ENCODE measurements at places on chromosomes 2 and 18.

DNA sequence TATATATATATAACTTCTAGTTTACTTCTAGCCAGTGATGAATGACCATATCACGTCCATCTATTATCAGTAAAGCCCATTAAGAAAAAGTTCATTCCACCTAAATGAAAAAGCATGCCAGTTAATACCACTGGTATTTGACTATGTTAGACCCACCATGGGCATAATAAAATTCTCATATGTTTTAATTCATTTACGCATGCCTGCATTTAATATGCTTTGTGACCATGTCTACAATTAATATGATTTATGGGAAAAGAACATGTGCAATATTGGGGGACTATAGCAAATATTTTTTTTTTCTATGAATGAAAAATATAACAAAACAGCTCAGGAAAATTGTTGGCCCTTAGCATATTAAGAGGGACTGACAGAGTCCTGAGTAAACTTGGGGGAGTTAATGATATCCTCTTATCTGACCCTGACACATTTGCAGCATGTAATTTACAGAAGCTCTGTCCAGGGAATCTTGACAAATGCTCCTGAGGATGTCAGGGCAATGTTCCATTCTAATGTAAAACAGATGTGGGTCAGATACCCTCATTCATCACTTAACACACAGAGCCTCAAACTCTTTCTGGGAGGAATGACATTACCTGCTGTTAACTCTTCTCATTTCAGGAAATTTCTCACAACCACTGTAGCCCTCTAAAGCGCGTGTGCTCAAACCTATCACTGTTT, 90.6 kb downstream of the PAX3 start:
- DNase-seq: no peak

DNA sequence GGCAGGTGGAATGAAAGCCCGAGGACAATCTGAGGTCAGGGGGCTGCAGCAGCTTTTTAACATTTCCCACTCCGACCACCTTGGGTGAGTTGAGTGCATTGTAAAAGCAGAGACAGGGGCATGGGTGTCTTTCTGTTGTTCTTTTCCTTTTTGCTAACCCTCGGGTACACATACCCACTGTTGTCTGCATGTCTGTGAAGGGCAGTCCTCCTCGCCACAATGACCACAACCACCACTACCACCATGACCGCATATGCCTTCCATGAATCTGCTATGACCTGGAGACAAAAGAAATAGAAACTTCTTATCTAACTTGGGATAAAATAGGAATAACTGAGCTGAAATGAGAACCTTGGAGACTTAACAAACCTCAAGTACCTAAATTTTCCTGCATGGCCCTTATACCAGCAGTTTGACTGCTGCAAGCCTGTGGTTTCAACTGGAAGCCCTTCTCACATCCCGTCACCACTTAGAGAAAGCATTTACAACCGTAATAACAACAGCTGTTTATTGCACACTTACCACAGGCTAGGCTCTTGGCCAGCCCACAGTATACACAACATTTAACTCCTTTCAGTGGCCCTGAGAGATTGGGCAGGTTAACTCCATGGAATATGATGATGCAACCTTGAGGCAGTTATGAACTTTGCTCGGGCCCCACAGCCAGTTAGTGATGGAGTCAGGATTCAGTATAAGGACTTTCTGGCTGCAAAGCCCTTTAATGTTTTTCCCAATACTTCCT, 80.3 kb downstream of the GYPC start:
- DNase-seq: no peak

DNA sequence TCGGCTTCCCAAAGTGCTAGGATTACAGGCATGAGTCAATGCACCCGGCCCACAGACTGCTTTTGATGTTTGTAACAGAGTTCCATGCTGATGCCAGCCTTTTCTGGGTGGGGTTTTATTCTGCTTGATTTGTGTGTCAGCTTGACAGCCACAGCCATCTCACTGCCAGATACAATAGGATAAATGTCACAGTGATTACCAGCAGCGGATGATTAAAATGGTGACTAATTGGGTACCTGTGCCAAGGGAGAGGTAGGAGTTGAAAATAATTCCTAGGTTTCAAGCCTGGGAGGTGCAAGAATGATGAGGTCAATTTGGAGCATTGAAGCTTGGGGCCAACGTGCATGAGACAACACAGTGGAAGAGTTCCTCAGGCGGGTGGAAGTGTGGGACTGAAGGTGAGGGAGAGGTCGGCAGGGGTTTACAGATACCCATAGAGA, 39.4 kb downstream of the SH2D6 start:
- DNase-seq: no peak

DNA sequence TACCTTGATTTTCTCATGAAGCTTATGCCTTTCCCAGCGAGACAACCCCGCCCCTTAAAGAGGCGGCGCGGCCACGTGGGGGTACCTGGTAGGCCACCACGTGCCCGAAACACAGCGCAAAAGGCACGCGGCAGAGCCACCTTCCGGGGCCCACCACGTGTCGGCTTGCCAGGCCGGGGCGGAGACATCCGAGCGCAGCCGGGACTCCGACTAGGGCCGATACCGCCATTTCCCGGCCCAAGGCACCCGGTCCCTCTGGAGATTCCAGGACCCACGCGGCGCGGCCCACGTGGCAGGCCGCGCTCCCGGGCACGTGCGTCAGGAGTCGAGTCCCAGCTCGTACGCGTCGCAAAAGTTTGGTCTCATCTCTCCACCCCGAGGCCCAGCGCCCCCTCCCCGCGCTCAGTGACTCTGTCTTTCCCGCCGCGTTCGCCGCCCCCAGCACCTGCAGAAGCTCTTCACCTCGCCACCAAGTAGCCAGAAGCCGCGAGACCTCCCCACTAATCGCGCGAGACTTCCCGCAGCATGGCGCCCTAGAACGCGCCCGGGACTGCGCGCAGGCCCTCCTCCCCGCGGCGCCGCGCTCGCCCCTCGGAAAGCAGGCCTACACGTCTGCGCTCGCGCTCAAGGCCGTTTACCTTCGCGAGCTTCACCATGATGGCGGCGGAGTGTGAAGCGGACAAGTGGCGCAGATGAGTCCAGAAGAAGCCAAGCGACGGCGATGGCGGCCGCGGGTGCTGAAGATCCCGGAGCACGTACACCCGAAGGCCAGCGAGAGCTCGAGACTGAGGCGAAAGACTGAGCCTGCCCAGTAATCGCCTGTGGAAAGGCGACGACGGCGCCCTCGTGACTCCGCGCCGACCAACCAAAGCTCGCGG, at the start of gene NCL:
Gene NCL (minus strand): TSS at position 787 of the 878 bp plus-strand sequence. CDS start 131 bp downstream, at position 656.
- DNase-seq: peak; percentile 67

GRCh38 chr2:234272069-234272850, 221.8 kb downstream of the SPP2 start:
- no peak for DNase-seq

DNA sequence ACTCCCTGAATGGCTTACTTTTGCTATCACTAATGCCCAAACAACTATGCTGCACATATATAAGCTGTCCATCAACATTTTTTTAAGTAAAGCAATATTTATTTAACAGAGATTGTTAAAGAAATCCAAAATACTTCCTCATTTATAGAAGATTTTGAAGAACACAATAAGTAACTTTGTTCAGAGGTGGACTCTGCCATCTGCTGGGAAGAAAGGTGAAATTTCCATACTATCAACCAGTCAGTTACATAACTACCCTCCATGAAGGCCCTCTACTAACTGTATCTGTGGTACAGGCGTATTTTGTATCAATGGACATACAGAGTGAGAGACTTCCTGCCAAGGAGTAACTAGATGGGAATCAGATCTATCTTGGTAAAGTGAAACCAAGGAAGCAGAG, 106.0 kb downstream of the DTNB start:
- DNase-seq: no peak

GRCh38 chr2:126835831-126836230, 62.9 kb upstream of the TEX51 start:
- no peak for DNase-seq

DNA sequence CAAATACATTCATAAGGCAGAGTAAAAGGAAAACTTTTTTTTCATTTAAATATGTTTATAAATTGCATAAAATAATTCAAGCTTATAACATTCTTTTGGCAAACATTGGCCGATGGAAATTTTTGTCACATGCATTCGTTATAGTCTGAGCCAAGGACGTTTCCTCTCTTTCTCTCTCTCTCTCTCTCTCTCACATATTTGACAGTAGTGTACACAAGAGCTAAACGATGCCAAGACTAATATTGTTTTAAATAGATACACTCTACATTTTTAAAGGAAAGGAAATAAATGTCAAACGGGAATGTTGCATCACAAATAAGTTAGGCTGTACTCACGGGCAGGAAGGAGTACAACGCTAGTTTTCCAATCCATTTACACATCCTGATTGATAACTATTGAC, 251.1 kb upstream of the SMIM21 start:
- DNase-seq: no peak

Data from right forelimb (tissue), 1 donor.